NCI-H1436 (cell line): ENCODE measurements at places on chromosomes 13 and 19.

GRCh38 chr19:5880604-5881078 lies 10.3 kb upstream of the FUT5 start:
- no peak for DNase-seq

DNA sequence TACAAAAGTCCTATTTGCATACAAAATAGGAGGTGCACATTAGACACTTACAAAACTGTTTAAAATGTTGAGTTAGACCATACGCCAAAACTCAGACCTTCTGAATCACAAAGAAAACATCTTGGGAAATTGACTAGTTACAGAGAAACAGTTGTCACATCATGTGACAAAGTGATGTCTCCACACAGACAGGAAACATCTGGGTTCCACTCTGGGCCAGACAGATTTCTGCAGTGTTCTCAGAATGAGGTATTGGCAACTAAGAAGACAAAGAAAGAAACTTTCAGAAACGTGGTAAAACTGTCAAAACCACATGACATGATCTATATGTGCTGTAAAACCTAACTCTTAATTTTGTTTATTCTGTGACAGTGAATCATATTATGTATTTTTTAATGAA lies 6.7 kb downstream of the ZNF793 start:
- no peak for DNase-seq

- no peak for DNase-seq
Measured at GRCh38 chr19:8111376-8111775, 38.0 kb downstream of the FBN3 start.

GRCh38 chr13:41520016-41520659 lies 62.8 kb downstream of the RGCC start:
- DNase-seq, result no peak

DNA sequence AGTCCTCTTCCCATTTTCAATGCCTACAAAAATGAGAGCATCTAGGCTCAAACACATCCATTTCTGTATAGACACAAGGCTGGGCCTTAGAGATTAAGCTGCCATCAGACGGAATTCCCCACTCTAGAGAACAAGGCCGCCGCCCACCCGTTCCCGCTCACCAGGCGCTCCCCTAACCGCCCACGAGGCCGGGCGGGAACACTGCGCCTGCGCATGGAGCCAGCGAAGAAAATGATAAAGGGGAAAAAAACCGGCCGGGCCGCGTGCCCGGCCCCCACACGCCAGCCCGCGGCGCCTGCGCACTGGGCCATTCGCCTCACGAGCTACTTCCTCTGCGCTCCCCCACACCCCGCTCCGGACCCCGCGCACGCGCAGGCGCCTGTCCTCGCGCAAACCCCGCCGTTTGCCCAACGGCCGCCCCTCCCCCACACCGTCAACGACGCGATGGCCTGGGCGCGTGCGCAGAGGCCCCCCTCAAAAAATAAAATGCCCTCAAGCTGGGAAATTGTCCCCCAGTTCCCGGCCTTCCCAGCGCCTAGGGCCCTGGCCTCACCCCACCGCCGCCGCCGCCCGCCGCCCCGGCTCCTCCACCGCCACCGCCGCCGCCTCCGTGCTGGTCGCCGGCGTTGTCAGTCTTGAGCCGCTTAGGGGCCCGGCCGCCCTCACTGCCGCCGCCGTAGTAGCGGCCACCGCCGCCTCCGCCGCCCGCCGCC lies 483 bp downstream of the HNRNPL start:
- DNase-seq, result peak; percentile 95

- DNase-seq, result no peak
Measured at GRCh38 chr19:13060233-13060963, 42.3 kb downstream of the LYL1 start.
